ENCODE measurements at places on chromosomes 7 and 10.
A peak's percentile ranks its signal among the peaks of the same experiment; 100 is the strongest.

GRCh38 chr10:104036069-104036384 is 49.7 kb downstream of the COL17A1 start:
- DNase-seq = no peak

DNA sequence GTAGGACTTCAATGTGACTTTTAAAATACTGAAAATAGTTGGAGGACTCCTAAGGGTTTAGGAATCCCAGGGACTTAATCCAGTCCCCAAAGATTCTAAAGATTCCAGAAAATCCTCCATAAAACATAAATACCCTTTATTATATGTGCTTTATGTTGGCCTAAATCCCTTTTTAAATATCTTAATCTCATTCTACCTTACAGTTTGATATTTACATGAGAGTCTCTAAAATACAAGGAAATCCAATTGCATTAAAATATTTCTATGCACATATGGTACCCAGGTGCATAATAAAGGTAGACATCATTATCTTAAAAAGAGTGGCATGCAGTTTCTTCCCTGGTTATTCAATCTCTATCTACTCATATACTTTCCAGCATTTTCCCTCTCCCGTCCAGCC is 51.8 kb downstream of the BPGM start:
- no peak for DNase-seq

DNA sequence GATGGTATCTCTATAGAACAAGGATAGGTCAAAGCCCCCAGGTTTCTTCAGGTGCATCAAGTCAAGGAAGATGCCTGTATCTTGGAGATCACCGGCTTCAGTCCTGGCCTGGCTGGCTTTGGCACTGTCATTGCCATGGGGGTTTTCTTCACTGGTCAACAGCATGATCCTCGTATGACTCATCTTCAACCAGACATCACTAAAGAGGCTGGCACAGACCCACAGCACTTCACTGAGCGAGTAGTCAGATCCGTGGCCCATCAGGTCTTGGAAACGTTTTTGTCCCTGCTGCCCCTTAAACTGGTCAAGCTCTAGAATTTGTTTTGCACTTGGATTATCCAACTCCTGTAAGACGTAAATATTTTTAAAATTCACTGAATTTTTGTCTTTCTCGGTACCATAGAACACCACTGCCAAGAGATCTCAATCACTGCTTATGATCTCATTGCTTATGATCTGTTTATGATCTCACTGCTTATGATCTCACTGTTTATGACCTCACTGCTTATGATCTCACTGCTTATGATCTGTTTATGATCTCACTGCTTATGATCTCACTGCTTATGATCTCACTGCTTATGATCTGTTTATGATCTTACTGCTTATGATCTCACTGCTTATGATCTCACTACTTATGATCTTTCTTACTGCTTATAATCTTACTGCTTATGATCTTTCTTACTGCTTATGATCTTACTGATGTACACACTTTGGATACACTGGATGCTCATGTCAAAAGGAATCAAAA is 135.2 kb downstream of the CYP26A1 start:
- no peak for DNase-seq

- no peak for DNase-seq
These were observed 470.3 kb downstream of the AUTS2 start for GRCh38 chr7:70068531-70068930.

DNA sequence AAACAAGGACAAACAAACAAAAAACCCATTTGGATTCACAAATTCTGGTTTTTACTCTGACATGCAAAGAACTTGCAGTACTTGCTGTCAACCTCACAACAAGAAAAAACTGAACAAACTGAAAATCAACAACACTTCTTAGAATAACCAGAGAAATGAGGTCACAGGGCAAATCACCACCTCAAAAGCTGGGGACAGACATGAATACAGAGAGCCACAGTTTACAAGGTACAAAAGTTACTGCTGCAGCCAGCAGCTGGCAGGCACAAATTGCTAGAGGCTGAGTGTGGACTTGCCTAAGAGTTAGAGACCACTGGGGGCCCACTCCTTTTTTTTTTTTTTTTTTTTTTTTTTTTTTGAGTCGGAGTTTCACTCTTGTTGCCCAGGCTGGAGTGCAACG is 15.0 kb upstream of the RNF32 start:
- no peak for DNase-seq

DNA sequence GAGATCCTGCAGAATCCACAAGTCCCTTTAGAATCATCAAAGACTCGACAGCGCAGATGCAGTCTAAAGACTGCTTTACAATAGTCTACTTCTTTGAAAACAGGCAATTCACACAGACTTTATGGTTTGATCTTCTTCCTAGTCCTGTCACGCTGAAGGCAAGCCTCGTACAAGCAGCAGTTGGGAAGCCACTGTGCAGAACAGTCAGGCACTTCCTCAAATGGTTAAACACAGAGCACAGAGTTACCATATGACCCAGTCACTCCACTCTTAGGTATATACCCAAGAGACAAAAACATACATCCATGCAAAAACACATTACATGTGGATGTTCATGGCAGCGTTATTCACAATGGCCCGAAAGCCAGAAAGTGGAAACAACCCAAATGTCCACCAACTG is 41.4 kb downstream of the LRRC20 start:
- DNase-seq = no peak

GRCh38 chr7:117751775-117752174 is 121.5 kb downstream of the CTTNBP2 start:
- no peak for DNase-seq

- DNase-seq = no peak
These were observed 71.7 kb downstream of the CALD1 start for GRCh38 chr7:134851141-134851540.

DNA sequence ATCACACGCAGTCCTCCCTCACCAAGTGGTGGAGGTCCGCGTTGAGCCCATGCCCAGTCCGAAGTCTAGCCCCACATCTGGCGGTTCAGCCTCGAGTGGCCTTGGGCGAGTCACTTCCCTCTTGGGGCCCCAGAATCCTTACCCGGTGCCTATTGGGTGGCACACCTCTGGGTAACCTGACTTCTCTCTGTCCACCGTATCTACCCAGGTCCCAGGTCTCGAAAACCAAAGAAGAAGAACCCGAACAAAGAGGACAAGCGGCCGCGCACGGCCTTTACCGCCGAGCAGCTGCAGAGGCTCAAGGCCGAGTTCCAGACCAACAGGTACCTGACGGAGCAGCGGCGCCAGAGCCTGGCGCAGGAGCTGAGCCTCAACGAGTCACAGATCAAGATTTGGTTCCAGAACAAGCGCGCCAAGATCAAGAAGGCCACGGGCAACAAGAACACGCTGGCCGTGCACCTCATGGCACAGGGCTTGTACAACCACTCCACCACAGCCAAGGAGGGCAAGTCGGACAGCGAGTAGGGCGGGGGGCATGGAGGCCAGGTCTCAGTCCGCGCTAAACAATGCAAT is 4.3 kb downstream of the EN2 start:
- DNase-seq = no peak

- DNase-seq = peak; percentile 36
These were observed 222.1 kb downstream of the GLI3 start for GRCh38 chr7:42014625-42015618.

- DNase-seq = no peak
These were observed 15.8 kb upstream of the DNMBP start for GRCh38 chr10:100025576-100025975.

All from hematopoietic multipotent progenitor cell treated with erythropoietin and hydrocortisone succinate and interleukin-3 and kit ligand, for 15 days (in vitro differentiated cells).